Heart right ventricle (tissue), 16 donors: ENCODE measurements at places on chromosomes 13 and 19. TPM values are rescaled to one million over a fixed set of nuclear protein-coding genes. Genes with fewer than 3 reads are reported as not detected.

DNA sequence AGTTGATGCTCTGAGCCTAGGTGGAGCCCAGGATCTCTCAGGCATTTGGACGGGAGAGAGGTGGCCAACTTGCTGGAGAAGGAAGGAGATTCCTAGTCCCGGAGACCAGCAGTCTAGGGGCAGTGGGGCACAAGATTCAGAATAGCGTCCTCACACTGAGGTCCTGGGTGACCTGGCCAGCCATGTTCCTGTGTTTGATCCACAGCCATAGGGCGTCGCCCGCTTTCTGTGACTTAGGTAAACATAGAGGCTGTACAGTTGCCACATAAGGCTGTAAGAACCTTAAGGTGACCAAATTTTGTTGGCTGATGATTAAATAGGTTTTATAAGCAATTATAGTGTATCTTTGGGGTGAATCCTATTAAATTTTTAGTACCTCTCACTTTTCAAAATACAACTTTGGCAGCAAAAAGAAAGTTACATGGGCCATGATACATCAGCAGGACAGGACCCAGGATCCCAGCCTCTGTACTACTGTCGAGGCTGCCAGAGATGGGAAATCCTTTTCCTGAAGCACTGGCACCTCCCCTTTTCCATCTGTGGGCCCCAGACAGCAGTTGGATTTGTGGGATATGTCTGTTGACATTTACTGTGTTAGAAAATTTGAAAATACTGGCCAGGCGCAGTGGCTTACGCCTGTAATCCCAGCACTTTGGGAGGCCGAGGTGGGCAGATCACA is 37.5 kb downstream of the TSSK6 start:
- no peak overlapping the region for H3K4me3 ChIP-seq
- no peaks in the 10 kb centered on the region for H3K27me3 ChIP-seq
- peaks cover 27% of the 10 kb centered on the region for H3K4me1 ChIP-seq
- H3K27ac ChIP-seq: no peak overlapping the region
- H3K36me3 ChIP-seq: peaks cover 56% of the 10 kb centered on the region

DNA sequence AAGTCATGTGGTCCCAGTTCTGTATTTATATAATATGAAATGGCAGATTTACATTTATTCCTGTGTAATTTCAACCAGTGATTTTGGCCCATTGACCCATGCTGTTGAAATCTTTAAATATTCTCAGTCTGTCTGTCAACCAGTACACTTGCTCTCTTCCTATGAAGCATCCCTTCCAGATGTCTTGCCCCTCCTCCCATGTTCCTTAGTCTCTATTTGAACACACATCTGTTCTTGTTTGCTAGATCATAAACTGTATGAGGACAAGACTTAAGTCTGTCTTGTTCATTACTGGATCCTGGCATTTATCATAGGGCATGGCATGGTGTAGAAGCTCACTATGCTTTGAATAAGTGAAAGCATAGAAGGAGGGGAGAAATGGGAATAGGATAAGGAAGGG is 34.9 kb downstream of the STARD13 start:
- no peaks in the 10 kb centered on the region for H3K27me3 ChIP-seq
- H3K4me1 ChIP-seq: peaks cover 69% of the 10 kb centered on the region
- no peak for DNase-seq
- H3K4me3 ChIP-seq: no peak overlapping the region

DNA sequence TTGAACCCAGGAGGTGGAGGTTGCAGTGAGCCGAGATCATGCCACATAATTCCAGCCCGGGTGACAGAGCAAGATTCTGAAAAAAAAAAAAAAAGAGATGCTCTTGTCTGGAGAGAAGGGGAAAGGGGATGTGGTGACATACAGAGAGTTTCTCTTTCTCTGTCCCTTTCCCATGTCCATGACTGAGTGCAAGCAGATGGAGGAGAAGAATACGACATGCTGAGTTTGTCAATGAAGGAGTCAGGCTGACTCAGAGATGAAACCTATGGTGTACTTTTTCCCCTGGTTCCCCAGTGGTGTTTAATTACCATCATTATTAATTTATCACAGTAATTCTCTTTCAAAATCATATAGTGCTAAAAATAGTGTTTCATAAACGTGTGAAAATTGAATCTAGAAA is 448.8 kb downstream of the FOXO1 start:
- no peaks in the 10 kb centered on the region for H3K36me3 ChIP-seq
- H3K27me3 ChIP-seq: no peaks in the 10 kb centered on the region
- H3K4me1 ChIP-seq: peaks cover 10% of the 10 kb centered on the region
- no peak overlapping the region for H3K27ac ChIP-seq
- DNase-seq: no peak

- peaks cover 13% of the 10 kb centered on the region for H3K4me1 ChIP-seq
- no peaks in the 10 kb centered on the region for H3K27me3 ChIP-seq
- H3K27ac ChIP-seq: no peak overlapping the region
Observed at GRCh38 chr19:48194844-48195830, 24.7 kb downstream of the ZSWIM9 start.

The TUBA3C gene
- 0.20 TPM for total RNA-seq
